ENCODE measurements at places on chromosomes 12 and 14.

DNA sequence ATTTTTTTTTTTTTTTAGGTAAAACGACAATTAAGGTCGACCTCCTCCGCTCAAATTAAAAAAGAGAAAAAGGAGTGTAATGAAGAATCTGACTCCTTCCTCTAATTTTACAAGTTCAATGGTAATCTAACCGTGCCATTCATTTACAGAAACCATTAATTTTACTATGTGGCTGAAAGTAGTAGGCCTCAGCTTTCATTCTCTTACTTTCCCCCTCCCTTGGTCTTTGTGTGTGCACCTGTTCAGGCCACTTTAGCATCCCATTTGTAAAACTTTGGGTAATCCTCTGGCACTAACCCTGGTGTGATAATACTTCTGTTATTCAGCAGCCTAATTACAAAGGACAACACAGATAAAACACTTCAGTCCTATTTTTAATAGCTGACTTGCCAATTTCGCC is 128.1 kb downstream of the ASCL1 start:
- no peak for DNase-seq

DNA sequence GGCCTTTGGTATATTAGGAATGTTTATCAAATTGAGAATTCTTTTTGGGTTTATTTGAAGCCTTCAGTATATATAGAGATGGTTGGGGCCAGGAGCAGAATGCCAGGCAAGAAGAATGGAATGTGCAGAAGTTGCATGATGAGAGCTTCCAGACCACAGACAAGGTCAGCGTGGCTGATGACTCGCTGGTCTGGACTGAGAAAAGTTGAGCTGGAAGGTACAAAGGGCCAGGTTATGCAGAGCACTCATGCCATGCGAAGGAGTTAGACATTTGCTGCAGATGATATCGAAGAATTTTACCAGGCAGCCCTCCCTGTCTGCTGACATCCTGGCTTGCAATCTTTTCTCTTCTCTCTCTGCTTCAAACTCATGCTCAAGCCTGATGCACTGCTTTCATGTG is 196.2 kb upstream of the ARHGAP5 start:
- no peak for DNase-seq

DNA sequence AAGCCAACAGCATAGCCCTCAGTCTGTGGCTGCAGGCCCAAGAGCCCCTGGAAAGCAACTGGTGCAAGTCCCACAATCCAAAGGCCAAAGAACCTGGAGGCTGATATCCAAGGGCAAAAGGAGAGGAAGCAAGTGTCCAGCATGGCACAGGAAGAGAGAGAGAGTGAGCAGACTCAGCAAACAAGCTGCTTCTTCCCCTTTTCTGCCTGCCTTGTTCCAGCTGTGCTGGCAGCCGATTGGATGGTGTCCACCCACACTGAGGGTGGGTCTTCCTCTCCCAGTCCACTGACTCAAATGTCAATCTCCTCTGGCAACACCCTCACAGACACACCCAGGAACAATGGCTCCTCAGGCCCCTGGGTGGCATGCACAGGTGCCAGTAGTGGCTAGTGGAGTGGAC is 33.5 kb downstream of the SMCO2 start:
- DNase-seq = no peak

- no peak for DNase-seq
These were observed 154.5 kb downstream of the MON2 start for GRCh38 chr12:62621101-62621638.

GRCh38 chr14:90658541-90658967 is 157.7 kb downstream of the TTC7B start:
- DNase-seq = no peak

GRCh38 chr12:83136411-83136810 is 449.7 kb downstream of the TMTC2 start:
- DNase-seq = no peak

- DNase-seq = no peak
These were observed 694.3 kb upstream of the MGAT4C start for GRCh38 chr12:86950444-86950843.

GRCh38 chr12:129071362-129071761 is 218.1 kb downstream of the GLT1D1 start:
- no peak for DNase-seq

DNA sequence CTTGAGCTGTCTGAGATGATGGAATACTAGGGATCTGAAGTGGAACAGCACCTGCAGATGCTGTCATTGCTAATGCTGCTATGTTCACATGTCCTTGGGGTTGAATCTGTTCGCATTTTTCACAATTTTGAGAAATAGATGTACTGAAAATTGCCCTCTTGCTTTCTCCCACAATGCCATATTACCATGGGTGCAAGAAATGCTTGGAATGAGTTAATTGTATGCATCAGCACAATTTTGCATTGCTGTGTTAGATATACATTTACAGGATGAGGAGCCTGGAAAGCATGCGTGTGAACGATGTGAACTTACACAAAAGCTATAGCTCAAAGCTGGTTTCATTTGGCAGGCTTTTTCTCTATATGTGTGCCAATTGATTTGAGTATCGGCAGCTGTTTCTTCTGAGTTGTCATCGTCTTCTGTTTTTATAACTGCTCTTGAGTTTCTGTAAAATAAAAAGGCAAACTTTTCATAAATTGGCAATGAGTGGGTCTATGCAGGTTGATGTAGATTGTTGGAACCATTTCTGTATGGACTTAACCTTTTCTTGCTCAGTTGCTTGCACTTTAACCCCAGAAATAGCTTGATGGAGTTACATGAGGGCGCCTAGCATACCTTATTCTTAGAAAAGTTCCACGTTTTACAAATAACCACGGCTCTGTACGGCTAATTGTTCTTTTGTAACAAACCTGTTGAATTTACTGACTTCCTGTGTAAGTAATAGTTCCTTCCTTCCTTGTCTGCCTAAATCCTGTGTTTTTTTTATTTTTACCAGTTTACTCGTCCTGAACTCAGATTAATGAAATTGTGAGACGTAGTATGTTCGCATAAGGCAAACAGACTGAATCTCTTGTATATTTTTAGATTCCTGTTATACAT is 105.9 kb downstream of the FGD4 start:
- no peak for DNase-seq

- DNase-seq = no peak
These were observed 214.9 kb downstream of the ZFP36L1 start for GRCh38 chr14:68577802-68578541.

- no peak for DNase-seq
These were observed 10.5 kb downstream of the KRT2 start for GRCh38 chr12:52641468-52641867.

- DNase-seq = no peak
These were observed 4.9 kb downstream of the KRT73 start for GRCh38 chr12:52613384-52614030.

- DNase-seq = no peak
These were observed 28.0 kb downstream of the DERA start for GRCh38 chr12:15939111-15939510.

All from NT2/D1 (cell line).